K562 (cell line): ENCODE measurements at places on chromosomes 11 and 22. TPM values are rescaled to one million over a fixed set of nuclear protein-coding genes. Genes with fewer than 3 reads are reported as not detected.

LRRC74B gene
- total RNA-seq, result not detected in 2 replicates

- H3K36me3 ChIP-seq, result peaks cover 81% of the 10 kb centered on the region
- no peak overlapping the region for H3K4me3 ChIP-seq
- peaks cover 53% of the 10 kb centered on the region for H3K4me1 ChIP-seq
- DNase-seq, result peak; percentile 77
Observed at GRCh38 chr11:32426819-32427615, 8.3 kb downstream of the WT1 start.

- no peak for DNase-seq
- no peak overlapping the region for H3K27ac ChIP-seq
- no peaks in the 10 kb centered on the region for H3K27me3 ChIP-seq
- H3K36me3 ChIP-seq, result no peaks in the 10 kb centered on the region
- no peaks in the 10 kb centered on the region for H3K4me1 ChIP-seq
Observed at GRCh38 chr11:77233011-77233410, 68.5 kb downstream of the GDPD4 start.

- no peaks in the 10 kb centered on the region for H3K4me1 ChIP-seq
- H3K27ac ChIP-seq, result no peak overlapping the region
- no peak overlapping the region for H3K4me3 ChIP-seq
- no peaks in the 10 kb centered on the region for H3K36me3 ChIP-seq
- H3K27me3 ChIP-seq, result no peaks in the 10 kb centered on the region
Observed at GRCh38 chr11:122439866-122440810, 215.4 kb upstream of the UBASH3B start.

DNA sequence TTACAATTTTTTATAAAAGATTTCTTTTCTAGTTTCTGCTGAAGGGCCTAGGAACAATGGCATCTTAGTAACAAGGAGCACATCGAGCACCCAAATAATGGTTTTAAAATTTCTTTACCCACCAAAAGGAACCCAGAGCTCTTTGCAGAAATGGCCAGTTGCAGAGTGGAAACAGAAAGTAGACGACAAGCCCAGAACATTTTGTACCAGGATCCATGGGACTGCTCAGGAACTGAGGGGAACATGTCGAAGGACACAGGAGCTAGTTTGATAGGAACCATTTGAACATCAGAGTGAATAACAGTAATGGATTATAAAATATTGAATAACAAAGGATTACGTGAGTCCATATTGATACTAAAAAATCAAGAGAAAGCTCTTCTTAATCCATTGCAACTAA is 17.3 kb downstream of the PANX1 start:
- peaks cover 19% of the 10 kb centered on the region for H3K4me1 ChIP-seq
- H3K27ac ChIP-seq, result no peak overlapping the region

DNA sequence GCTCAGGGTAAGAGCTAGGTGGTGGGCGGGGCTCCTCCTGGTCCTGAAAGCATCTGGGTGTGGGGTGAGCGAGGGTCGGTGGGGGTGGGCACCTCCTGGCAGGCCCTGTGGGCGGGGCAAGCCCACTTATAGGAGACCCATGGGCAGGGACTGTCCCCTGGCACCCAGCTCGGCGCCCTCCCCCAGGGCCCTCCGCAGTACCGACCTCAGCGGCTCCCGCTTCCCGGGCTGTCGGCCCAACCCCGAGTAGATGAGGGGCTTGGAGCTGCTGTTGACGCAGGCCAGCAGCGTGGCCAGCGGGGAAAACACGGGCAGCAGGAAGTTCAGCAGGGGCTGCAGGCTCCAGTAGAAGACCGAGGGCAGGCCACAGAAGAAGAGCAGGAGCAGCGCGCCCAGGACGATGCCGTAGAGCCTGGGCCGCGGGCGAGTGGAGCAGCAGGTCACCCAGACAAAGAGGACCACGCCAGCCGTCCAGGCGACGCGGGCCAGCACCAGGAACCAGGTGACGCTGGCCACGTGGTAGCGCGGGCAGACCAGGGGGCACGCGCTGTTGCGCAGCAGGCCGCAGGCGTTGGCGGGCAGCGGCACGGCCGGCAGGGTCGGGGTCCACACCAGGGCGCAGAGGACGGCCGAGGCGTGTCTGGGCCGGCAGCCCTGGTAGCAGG is 663 bp downstream of the MRGPRG start:
- peaks cover 13% of the 10 kb centered on the region; the same call in 2 of the 3 replicates for H3K4me1 ChIP-seq
- H3K27ac ChIP-seq, result no peak overlapping the region
- H3K36me3 ChIP-seq, result no peaks in the 10 kb centered on the region
